Camera-type eye (tissue), 1 donor: ENCODE measurements at places on chromosomes 11 and 22. TPM values are rescaled to one million over a fixed set of nuclear protein-coding genes. Genes with fewer than 3 reads are reported as not detected.

Gene ANKRD49
- 19.6 TPM for total RNA-seq

Gene C11orf97
- total RNA-seq: not detected

Gene OR5P2
- not detected for total RNA-seq

Gene PARVA
- 35.6 TPM for total RNA-seq

Gene MPEG1
- 9.2 TPM for total RNA-seq

Gene C11orf91
- total RNA-seq: not detected

Gene CDKN1C
- 118 TPM for total RNA-seq
